ENCODE measurements at places on chromosomes 12 and 14.
A peak's percentile ranks its signal among the peaks of the same experiment; 100 is the strongest.

GRCh38 chr12:51974646-51975045 is 23.1 kb downstream of the ACVR1B start:
- DNase-seq = no peak

- peak; percentile 45 for DNase-seq
Measured at GRCh38 chr12:2003676-2004112, 563 bp downstream of the DCP1B start.

- no peak for DNase-seq
Measured at GRCh38 chr14:71341156-71341555, 433.9 kb downstream of the PCNX1 start.

- DNase-seq = no peak
Measured at GRCh38 chr14:28381656-28382055, 384.9 kb upstream of the FOXG1 start.

DNA sequence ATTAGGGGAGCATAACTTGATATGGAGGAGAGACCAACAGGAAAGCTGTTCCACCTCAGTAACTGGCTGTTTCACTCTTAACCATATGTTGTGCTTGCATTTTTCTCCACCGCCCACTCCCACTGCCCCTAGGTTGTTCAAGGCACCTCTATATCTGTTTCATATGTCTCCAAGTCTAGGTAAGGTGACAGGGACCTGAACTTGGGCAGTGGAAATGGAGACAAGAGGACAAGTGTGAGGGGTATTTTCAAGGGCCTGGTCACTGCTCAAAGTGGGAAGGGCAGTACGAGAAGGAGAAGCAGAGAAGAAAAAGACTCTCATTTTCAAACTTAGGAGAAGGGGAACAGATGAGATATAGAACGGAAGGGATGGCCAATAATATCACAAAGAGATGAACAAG is 3.1 kb downstream of the SLC38A1 start:
- DNase-seq = no peak

- DNase-seq = no peak
Measured at GRCh38 chr14:21073921-21074320, 3.8 kb downstream of the ARHGEF40 start.

GRCh38 chr12:50224026-50224692 is 57.0 kb upstream of the CERS5 start:
- no peak for DNase-seq

- DNase-seq = no peak
Measured at GRCh38 chr12:116426391-116427136, 132.6 kb upstream of the MAP1LC3B2 start.

- no peak for DNase-seq
Measured at GRCh38 chr14:22466491-22466890, 122.5 kb downstream of the DAD1 start.

DNA sequence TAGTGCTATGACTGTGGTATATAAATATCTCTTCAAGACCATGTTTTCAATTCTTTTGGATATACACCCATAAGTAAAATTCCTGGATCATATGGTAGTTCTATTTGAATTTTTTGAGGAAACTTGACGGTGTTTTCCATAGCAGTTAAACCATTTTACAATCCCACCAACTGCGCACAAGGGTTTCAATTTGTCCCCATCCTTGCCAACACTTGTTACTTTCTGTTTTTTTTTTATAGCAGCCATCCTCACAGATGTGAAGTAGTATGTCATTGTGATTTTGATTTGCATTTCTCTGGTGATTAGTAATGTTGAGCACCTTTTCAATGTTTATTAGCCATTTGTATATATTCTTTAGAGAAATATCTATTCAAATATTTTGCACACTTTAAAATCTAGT is 14.5 kb upstream of the A2M start:
- no peak for DNase-seq

DNA sequence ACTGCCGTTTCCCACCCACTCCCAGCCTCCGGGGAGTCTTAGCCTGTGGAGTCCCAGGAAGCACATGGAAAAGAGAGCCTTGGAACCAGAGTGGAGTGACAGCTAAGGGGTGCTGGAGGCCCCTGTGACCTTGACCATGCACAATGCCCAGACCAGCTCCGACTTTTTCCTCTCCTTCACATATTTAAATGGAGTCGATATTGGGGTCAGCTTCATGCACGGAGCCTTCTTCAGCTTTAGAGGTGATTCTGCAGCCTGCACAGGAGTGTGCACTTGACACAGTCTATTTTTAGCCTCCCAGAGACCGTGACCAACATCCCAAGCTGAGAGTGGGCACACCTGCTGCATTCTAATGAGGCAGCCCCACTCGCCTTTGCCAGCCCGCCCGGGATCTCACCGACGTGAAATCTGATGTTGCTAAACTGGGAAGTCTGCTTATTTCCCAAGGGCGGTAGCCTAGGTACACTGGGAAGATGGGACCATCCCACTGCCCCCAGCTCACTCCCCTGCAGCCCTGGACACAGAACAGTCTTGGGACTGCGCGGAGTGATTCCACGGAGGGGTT is 47.5 kb downstream of the PRMT8 start:
- peak; percentile 60 for DNase-seq

DNA sequence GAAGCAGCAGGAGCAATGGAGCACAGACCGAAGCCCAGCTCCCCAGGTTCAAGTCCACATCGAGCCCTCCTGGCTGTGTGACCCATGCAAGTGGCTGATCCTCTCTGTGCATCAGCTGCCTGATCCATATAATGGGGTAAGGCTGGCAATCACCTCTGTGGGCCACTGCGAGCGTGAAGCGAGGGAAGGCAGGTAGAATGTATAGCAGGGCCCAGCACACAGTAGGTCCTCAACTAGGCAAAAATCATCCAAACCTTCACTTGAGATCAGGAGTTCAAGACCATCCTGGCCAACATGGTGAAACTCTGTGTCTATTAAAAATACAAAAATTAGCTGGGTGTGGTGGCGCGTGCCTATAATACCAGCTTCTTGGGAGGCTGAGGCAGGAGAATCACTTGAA is 102.6 kb downstream of the SCARB1 start:
- no peak for DNase-seq

DNA sequence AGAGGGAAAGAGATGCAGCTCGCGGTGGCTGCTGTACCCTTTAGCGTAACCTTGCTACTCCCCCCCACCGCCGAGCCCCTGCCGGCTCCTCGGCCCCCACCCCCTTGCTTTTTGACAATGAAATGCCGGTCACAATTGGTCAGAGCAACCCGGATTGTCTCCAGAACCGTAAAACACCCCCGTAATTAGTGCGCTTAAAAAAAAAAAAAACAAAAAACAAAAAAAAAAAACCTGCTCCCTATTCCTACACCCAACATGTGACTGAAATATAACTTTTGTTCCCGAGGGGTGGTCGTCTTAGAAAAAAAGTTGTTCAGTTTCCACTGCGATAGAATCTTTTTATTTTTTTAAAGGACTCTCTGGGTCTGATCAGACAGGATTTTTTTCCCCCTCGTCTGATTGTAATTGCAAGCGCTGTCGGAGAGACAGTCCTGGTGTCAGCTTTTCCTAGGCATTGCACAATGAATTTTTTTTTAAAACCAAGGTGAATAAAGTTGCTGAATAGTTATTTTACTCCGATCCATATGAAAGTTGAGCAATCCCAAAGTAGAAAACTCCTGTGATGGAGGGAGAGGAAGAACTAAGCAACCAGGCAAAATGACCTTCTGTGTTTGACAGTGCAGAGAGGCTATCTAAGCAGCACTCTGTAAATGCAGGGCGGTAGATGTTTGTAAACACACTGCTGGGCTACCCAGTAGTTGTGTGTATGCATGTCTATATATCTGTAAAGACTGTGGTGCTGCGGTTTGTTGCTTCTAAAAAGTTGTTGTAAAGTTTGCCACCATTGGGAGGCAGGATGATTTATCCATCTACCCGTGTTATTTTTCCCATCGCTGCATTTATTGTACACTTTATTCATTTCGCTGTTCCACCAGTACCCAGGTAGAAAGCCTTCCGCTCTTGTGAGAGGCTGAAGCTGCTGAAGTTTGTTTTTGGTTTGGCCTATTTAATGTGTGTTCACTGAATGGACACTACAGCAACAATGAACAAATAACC is 1.1 kb downstream of the ETV6 start:
- DNase-seq = no peak

GRCh38 chr12:101501410-101501995 is 26.4 kb downstream of the SPIC start:
- no peak for DNase-seq

DNA sequence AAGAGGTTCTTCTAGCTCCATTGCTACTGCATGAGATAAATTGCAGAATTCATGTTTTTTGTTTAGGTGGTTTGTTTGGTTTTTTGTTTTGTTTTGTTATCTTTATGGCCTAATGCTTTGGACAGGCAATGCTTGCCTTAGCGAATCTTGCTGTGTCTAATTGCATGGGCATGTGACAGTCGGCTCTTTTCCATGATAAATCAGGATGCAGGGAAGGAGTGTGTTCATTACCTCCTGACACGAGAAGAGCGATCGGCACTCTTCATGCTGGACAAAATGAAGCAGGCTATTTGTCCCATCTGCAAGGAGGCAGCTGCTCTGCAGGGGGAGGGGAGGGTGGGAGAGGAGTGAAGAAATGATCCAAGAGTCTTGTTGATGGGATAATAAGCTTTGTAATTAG is 6.5 kb downstream of the CCDC60 start:
- DNase-seq = no peak

- no peak for DNase-seq
Measured at GRCh38 chr14:71116568-71117122, 209.4 kb downstream of the PCNX1 start.

DNA sequence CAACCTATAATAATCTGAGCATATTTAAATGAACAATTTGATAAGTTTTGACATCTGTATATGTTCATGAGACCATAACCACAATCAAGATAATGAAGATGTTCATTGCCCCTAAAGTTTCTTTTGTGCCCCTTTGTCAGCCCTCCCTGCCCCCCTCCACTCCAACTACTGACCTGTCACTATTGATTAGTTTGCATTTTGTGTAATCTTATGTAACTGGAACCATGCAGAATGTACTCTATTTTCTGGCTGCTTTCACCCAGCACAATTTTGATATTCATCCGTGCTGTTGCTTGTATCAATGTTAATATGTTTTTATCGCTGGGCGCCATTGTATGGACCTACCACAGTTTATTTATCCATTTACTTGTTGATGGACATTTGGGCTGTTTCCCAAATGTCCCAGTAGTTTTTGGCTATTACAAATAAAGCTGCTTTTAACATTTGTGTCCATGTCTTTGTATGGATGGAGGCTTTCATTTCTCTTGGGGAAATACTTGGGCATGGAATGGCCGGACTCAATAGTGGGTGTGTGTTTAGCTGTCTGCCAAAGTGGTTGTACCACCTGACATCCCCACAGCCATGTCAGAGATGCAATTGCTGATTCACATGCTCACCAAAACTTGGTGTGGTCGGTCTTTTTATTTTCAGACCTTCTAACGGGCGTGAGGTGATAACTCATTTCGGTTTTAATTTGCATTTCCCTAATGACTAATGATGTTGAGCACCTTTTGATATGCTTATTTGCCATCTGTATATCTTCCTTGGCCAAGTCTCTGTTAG is 38.9 kb downstream of the EML1 start:
- DNase-seq = no peak

GRCh38 chr12:116719731-116720528 is 17.9 kb downstream of the SPRING1 start:
- DNase-seq = no peak

DNA sequence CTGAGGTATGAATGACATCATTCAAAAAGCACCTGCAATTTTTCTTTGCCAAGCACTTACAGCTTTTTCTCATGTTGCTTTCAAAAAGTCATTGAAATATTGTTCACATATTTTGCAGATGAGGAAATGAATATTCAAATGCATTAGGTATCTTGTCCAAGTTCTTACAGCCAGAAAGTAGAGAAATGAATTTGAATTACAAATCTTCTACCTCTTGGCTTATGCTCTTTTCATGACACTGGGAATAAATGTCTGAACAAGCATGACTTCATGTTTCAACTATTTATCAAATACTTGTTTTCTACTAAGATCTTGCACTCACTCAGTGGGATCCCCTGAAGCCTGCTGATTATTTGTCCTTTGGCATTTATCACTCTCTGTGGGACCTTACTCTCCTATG is 267.2 kb upstream of the BTG1 start:
- DNase-seq = no peak

GRCh38 chr12:127054531-127054930 is 1212.4 kb upstream of the TMEM132C start:
- DNase-seq = no peak

GRCh38 chr14:75109877-75110276 is 17.0 kb downstream of the NEK9 start:
- DNase-seq = no peak

- no peak for DNase-seq
Measured at GRCh38 chr12:126668538-126668937, 1598.4 kb upstream of the TMEM132C start.

DNA sequence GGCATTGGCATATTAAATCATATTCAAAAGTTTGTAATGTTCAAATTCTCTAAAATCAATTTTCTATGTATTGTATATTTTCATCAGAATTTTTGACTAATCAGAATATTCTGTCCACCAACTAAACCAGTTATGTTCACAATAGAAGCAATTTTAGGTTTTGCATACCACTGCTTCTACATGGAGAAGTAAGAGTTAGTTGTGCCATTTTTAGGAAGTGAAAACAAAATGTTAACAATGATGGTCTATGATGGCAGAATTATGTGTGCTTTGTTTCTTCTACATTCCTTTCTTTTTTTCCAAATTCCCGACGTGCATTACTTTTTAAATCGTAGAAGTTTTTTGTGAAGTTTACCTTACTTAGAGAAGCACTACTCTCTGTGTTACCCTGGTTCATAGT is 29.5 kb downstream of the ABHD12B start:
- no peak for DNase-seq

DNA sequence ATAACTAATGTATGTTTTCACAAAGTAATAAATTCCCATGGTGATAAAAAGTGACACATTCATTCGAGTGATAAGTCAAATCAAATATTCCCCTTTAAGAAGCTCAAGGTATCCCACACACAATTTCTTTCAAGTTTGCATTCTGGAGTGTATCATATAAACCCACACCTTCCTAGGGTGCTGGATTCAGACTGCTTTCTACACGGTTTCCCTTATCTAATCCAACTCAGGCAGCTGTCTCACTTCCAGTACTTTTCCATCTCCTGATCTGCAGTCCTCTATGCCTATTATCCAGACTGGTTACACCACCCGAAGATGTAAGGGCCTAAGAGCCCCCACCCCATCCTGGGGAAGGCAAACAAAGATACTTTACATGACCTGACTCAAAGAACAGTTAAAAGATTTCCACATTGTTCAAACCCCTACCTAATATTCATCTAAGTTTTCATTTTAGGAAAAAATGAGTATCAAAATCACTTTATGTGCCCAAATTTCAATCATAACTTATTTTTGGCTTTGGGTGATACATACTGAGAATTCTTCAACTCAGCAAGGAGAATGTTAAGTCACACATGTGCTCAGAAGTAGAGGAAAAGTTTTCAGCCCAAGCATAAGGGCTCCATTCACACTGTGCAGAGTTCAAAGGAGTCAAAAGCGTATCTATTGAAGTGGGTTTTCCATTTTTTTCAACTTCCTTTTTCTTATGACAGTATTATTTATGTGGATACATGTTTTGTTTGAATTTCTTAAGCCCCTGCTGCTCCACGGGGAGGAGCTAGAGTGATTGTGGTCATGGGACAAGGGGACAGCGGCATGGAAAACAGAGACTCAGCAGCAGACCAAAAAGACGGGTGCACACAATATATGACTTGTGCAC is 41.8 kb downstream of the CORO1C start:
- DNase-seq = no peak

GRCh38 chr12:49505672-49506071 is 33.2 kb upstream of the KCNH3 start:
- DNase-seq = no peak

Measured in NCI-H1417 treated with DMSO at 0.1 percent for 48 hours (cell line).